G401 (cell line): ENCODE measurements at places on chromosomes 2 and 18. TPM values are rescaled to one million over a fixed set of nuclear protein-coding genes. Genes with fewer than 3 reads are reported as not detected.

The STARD7 gene
- 117 and 144 TPM in 2 replicates for total RNA-seq

The FSIP2 gene
- not detected in 2 replicates for total RNA-seq

The CYP27A1 gene
- not detected in 2 replicates for total RNA-seq

The KCNIP3 gene
- 0.43 TPM in 1 of 2 replicates, not detected in the other for total RNA-seq

The MOGAT1 gene
- total RNA-seq = not detected in 2 replicates

The RTP5 gene
- total RNA-seq = not detected in 2 replicates

The PTRHD1 gene
- 53.8 and 74.2 TPM in 2 replicates for total RNA-seq

The STARD6 gene
- total RNA-seq = not detected in 2 replicates

The KIF1A gene
- 15.3 and 24.9 TPM in 2 replicates for total RNA-seq

The FBLN7 gene
- total RNA-seq = not detected in 2 replicates

The C2orf66 gene
- not detected in 2 replicates for total RNA-seq
